G401 (cell line): ENCODE measurements at places on chromosomes 6 and 20. TPM values are rescaled to one million over a fixed set of nuclear protein-coding genes. Genes with fewer than 3 reads are reported as not detected.
A peak's percentile ranks its signal among the peaks of the same experiment; 100 is the strongest.

Gene ADGRF5
- total RNA-seq = not detected in 2 replicates

Gene GNAS-AS1
- not detected in 2 replicates for total RNA-seq

Gene SCAND1
- 83.0 and 147 TPM in 2 replicates for total RNA-seq

Gene ABRACL
- 46.0 and 72.8 TPM in 2 replicates for total RNA-seq

Gene BANF2
- total RNA-seq = not detected in 2 replicates

Gene HTR1E
- not detected in 2 replicates for total RNA-seq

Gene CST3
- 26.7 and 56.5 TPM in 2 replicates for total RNA-seq

Gene DYNLT2
- total RNA-seq = 0.37 and 1.6 TPM in 2 replicates

Gene NHLRC1
- not detected in 2 replicates for total RNA-seq

Gene PTK6
- 0.10 TPM in 1 of 2 replicates, not detected in the other for total RNA-seq

Gene FBXO30
- total RNA-seq = 6.3 and 7.7 TPM in 2 replicates

Gene DNMT3B
- total RNA-seq = 23.4 and 29.1 TPM in 2 replicates

Gene PSORS1C1
- not detected in 2 replicates for total RNA-seq

Gene COL21A1
- total RNA-seq = not detected in 2 replicates

DNA sequence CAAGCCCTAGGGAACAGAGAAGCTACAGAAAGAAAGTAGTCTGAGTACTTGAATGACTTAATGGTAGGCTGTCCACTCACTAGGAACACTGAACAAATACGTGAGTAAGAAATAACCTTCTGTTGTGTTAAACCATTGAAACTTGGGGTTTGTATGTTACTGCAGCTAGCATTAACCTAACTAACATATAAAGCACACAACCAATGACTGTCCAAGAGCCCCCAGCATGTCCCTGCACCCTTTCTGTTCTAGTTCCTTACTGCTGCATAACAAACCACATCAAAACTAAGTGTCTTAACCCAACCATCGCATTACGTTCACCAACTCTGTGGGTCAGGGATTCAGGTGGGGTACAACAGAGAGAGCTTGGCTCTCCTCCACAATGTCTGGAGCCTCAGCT is 10.5 kb upstream of the RNF8 start:
- no peak for DNase-seq

GRCh38 chr20:8356806-8357205 is 224.7 kb downstream of the PLCB1 start:
- DNase-seq = no peak

DNA sequence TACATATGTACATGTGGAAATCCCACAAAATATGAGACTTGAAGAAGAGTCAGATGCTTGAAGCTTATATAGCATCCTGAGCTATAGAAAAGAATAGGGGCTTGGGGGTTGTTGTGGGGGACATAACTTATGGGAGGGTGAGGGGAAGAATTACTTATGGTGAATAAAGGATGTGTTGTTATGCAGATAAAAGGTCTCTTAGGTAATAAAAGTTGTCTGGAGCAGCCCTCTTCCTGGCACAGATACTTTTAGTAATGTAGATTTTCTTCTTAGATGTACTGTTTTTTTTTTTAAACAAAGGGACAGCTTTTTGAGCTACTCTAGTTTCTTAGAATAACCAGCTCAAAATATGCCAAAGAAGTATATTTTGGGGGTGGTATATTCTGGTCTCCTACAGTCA is 35.9 kb downstream of the CHMP4B start:
- no peak for DNase-seq

- no peak for DNase-seq
These were observed 74.3 kb upstream of the CTNNBL1 start for GRCh38 chr20:37619496-37619895.

- no peak for DNase-seq
These were observed 17.7 kb downstream of the HCK start for GRCh38 chr20:32069711-32070110.

DNA sequence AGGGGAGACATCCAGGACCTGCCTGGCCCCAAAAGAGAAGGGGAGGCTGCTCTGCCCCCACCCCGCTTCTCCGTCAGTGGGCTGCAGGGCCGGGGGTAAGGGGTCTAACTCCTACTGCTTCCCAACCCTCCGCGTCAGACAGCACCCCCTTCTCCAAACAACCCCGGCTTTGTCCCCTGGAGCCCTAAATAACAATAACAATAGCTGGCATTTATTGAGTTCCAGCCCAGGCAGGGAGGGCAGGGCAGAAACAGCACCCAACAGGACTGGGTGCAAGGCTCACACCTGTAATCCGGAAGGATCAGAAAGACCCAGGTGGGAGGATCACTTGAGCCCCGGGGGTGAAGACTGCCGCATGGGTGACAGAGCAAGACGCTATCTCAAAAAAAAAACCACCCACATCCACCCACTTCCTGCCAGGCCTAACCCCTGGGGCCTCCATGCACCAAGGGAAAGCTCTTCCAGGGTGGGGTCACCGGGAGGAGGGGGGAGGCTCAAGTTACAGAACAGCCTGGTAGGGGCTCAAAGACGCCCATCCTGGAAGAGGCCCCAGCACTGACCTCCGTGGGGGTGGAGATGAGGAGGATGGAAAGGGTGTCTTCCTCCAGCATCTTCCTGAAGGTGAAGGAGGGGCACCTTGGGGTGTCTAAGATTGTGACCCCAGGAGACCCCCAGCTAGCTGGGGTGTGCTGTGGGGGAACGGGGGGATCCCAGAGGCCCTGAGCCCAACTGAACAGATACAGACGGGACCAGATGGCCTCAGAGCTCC is 1.3 kb upstream of the FNDC11 start:
- DNase-seq = no peak

DNA sequence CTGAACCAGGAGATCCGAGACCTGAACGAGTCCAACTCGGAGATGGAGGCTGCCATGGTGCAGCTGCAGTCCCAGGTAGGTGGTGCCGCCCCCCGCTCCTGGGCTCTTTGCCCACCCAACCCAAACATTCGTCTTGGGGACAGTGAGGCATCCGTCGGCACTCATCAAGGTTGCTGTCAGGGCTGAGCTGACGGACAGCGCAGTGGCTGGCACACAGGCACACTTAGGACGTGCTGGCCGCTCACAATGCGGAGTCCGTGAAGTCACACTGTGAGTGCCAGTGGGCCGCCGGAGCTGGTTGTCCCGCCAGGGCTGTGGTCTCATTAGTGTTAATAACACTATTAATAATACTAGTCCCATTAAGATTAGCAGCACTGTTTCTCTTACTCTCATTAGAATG is 18.2 kb upstream of the PCMTD2 start:
- no peak for DNase-seq

DNA sequence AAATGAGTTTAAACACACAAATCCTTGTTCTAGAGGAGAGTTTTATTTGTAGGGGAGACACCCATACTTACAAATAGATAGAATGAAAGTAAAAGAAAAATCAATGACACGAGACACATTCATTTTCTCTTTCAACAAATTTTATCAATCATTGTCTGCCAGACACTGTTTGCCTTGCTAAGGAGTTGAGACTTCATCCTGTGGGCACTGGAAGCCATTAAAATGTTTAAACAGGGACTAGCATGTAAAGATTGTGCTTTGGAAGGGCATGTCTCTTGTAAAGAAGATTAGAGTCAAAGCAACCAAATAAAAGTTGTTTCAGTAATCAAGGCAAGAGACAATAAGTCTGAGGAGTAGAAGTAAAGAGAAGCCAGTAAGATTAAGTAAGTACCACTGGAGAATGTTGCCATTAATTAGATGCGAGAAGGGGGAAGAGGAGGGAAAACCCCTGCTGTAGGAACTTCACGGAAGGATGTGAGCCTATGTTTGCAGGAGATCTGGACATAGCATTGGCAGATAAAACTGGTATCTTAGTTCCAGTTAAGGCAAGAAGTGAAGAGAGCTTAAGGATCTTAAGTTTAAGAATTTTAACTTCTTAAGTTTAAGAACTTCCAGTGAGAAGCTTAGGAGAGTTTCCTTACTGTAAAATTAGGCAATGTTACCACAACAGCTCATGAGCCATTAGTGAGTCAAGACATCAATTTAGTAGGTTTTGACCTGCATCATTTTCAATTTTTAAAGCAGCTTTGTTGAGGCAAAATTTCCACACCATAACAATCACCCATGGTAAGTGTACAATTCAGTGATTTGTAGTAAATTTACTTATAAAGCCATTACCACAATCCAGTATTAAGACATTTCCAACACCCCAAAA is 117.0 kb upstream of the UST start:
- no peak for DNase-seq

DNA sequence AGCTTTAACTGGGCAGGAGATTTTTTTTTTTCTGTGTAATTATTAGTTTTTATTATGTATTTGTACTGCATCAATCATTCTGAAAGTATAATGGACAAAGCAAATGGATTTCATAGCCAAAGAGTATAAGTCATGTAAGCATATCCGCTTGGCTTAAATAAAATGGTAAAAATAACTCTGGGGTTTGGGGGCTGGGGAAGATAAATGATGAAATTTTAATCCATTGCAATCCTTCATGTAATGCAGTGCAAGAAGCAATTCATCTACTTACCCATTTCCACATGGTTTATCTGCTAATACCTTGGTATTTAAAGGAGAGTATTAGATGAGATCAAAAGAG is 781.4 kb downstream of the QKI start:
- DNase-seq = no peak

DNA sequence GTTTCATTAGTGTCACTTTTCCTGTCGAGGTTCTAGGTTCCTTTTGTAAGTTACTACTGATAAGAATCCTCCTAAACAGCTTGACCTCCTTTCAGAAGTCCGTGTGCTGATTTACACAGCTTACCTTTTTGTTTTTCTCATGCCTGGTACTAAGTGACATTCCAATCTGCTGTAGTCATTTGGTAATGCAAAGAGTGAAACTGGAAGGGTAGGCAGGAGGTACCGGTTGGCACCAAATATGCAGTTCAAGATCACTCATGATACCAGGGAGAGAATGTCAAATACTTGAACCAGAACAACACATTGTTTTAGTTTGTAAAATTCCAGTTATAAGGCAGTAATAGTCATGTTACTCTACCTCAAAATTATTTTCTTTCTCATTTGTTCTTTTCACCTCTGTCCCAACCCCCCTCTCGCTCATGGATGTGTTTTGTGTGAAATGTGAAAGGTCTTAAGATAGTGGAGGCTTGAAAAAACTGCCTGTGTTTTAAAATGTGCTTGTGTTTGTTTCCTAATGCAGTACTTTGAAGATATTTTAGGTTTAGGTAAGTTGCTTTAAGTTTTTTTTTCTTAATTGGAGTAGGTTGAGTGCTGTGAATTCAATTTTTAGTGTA is 23.2 kb downstream of the AFDN start:
- DNase-seq = peak; percentile 23

GRCh38 chr6:132479131-132479530 is 33.8 kb downstream of the STX7 start:
- no peak for DNase-seq

DNA sequence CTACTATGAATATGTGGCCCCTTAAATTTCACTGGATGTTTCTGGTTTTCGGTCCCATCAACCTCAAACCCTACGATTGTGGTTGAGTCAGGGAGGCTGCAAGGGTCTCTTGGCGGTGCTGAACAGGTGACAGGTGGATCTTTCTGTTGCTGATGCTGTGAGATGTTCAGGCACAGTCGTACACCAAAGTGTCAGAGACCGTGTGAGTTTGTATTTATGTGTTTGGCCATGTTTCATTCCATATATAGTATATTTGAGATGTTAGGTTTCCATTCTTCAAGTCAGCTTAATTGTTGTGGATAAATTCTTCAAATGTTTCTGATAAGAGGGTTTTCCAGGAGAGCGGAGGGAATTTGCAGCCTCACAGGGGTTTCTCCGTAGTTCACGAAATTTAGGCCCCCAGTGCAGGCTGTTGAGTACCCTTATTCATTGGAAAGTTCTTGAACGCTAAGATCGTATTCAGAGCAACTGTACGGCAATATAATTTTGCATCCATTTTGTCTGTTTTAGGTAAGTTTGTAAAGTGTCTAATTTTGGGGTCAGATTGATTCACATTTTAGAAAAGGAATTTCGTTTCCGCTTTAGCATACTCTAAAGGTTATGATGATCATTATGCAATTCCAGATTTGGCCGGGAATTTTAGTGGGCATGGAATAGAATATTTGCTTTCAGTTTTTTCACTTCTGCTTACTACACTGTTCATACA is 1.2 kb downstream of the TAB2 start:
- DNase-seq = peak; percentile 55

- no peak for DNase-seq
These were observed 79.4 kb downstream of the CD24 start for GRCh38 chr6:106894978-106895702.

DNA sequence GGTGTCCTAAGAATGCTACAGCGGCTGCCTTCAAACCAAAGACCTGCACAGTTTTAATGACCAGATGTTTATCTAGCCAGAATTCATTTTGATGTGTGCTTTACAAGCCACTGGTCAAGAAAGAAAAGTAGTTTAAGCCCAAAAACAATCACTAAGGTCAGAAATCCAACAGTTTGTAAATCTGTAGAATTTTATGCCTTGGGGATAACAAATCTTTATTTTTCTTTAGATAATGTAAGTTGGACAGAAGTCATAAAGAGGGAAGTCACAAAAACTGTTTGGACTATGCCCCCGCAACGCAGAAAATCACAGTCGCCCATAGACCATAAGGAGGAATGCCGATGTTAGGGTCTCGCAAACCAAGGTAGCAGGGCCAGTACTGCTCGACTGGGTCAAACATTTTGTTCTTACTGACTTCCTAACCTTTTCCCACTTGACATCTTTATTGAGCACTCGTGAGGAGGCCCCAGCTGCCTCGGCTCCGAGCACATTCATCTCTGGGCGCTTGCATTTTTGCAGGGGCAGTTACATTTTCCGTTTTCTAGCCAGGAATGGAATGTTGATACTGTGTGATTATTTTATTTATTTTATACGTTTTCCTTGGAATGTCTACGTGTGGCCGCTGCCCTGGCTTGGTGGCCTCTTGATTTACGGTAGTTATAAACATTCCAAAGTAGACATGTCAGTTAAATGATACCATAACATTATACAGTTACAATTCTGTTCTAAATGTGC is 56.7 kb upstream of the APCDD1L start:
- DNase-seq = no peak

DNA sequence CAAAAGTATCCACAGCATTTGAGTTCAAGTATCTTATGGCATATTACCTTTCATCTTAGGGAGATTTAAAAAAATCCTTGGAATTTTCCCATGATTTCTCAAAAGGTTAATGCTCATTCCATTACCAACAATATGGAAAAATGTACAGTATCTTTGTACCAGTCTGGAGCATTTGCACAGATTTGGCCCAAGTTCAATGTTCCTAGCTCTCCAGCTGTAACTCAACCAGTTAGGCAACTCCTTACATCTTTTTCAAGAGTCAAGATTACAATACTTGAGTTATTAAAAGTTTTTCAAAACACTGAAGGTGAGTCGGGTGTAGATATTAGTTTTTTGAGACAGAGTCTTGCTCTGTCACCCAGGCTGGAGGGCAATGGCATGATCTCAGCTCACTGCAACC is 1.0 kb downstream of the OR2J2 start:
- no peak for DNase-seq

DNA sequence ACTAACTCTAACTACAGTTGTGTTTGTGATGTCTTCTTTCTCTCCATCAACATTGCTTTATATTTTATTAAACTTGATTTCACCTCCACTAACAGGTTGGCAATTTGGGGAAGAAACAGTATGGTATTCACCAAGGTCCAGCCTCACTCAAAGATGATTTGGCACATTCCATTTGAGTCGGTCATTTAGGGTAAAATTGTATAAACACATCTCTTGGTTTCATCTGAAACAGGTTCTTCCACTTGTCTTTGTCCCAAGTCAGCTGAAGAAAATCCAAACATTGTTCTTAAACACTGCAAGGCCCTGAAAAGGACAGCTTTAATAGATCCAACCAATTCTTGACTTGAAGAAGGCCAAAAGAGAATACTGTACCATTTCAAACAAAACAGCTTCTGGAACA is 104.9 kb upstream of the NT5E start:
- DNase-seq = no peak
